Activated CD8-positive, alpha-beta T cell treated with anti-CD3 and anti-CD28 coated beads, Interleukin-2, amount 10 ng/mL, durations not matched to agents 7 days and 5 days (primary cell): ENCODE measurements at places on chromosomes 2 and 18. TPM values are rescaled to one million over a fixed set of nuclear protein-coding genes. Genes with fewer than 3 reads are reported as not detected.

CHCHD5 gene
- total RNA-seq = 32.4 TPM

CTIF gene
- total RNA-seq = 1.3 TPM

DNA sequence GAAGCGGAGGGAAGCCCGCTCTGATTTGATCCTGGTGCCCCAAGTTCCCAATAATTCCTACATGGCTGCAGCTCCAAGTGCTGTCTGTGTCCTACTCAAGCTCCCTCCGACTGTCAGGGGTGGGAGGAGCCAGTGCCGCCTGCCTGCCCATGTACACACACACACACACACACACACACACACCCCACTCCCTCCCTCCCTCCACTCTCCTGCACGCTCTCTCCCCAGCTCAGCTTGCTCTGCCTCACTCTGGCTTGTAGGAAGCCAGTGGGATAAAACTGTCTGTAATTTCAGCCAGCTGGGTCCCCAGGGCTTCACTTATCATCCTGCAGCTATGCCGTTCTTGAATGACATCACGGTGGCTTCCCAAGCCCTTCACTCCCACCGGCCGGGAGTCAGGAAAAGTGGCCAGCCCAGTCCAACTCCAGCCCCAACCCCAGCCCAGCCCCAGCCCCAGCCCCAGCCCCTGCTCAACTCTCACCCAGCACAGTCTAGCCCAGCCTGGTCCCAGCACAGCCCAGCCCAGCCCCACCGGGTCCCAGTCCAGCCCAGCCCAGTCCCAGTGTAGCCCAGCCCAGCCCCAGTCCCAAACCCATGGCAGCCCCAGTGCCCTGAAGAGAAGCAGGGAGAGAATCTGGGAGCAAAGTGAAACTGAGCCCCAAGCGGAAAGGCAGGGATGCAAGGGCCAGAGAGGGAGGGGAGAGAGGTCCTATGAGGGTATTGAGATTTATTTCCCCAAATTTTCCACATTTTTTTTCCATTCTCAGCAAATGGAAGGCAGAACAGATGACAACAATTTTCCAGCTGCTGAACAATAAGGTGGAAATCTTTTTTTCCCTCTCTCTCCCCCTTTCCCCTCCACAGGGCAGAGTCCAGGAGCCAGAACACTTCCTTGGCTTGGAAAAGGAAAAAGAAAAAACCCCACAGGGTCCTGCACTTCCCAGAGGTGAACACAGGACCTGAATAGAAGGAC is 144.0 kb downstream of the TNS1 start:
- DNase-seq = no peak
- H3K27ac ChIP-seq = no peak overlapping the region
- H3K36me3 ChIP-seq = no peaks in the 10 kb centered on the region
- H3K4me1 ChIP-seq = no peaks in the 10 kb centered on the region
- H3K4me3 ChIP-seq = no peak overlapping the region
- no peaks in the 10 kb centered on the region for H3K27me3 ChIP-seq

GRCh38 chr2:216615298-216616082 is 17.7 kb upstream of the IGFBP2 start:
- no peaks in the 10 kb centered on the region for H3K36me3 ChIP-seq
- no peaks in the 10 kb centered on the region for H3K27me3 ChIP-seq
- no peak for DNase-seq

- DNase-seq = no peak
- no peak overlapping the region for H3K4me3 ChIP-seq
- H3K27ac ChIP-seq = no peak overlapping the region
- no peaks in the 10 kb centered on the region for H3K4me1 ChIP-seq
Measured at GRCh38 chr2:126990200-126990599, 91.5 kb downstream of the TEX51 start.

DNA sequence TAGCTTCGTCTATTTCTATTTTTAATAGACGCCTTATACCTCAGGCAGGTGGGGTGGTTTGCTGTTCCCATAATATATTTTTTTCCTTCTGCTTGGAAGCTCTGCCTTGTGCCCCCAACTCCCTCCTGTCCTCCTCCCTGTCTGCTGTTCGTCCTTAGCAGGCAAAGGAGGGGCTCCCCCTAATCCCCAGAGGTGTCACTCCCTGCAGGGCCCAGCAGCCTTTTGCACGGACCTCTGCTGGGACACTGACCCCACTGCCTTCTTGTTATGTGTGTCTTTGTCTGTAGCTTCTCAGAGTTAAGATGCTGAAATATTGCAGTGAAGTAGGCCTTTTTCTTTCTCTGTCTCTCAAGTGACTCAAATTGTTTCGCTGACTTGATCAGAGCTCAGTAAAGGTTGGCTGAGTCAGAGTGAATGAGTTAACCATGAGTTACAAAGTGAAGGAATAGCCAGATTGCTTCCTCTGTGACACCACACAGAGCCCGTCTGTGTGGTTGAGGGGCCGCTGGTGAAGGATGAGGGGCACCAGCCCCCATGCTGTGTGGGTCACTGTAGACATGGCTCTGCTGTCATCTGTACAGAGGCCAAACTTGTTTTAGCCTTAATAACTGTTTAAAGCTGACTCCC is 47.7 kb downstream of the PRKCE start:
- H3K4me1 ChIP-seq = peaks cover 1% of the 10 kb centered on the region
- H3K27ac ChIP-seq = no peak overlapping the region
- no peaks in the 10 kb centered on the region for H3K36me3 ChIP-seq
- no peaks in the 10 kb centered on the region for H3K27me3 ChIP-seq
- H3K4me3 ChIP-seq = no peak overlapping the region

DNA sequence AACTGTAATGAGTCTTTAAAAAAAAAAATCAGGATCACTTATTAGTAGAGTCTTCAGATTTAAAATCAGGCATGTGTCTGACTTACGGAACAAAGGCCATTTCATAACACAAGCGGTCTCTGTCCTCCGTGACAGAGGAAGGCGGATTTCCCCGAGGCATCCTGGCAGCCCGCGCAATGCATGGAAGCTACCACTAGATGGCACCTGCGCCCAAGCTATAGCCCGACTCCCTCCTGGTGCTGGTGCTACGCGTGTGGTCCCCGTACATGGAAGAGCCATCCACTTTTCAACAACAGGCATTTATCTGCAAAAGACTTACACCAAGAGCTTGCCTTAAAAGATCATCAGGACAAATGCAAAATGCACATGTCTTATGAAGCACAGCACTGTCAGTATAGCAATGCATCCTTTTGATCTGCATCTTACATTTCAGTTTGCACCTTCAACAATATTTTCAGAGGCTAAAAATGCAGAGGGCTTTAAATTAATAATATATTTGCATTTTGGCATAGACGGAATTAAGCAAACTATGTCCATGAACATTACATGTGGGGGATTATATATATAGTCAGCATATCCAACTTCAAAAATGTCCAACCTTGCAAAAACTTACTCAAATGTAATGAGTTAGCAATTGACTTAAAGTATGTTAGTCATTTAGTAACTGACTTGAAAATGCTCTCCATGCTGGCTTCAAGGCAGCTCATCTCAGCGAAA is 96.0 kb downstream of the ZNF516 start:
- peaks cover 3% of the 10 kb centered on the region for H3K4me1 ChIP-seq
- no peak overlapping the region for H3K4me3 ChIP-seq
- no peak overlapping the region for H3K27ac ChIP-seq
- peaks cover 5% of the 10 kb centered on the region for H3K27me3 ChIP-seq
